ENCODE measurements at places on chromosomes 12 and 14.

DNA sequence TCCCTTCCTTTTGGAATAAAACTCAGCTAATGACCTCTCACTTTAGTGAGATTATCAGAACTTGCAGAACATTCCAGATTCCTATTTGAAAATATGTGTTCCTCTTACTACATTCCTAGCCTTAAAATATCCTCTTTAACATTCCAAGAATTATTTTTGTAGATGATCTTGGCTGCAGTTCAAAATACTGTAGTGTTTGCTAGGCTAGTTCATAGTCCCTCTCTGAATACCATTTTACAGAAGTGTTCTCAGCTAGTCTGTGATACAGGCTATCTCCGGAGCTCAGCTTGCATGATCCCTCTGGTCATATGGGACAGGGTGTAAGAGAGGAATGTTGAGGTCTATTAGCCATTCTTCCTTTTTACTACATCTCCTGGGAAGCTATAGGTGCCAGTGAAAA lies 17.6 kb upstream of the GPR33 start:
- DNase-seq: no peak

DNA sequence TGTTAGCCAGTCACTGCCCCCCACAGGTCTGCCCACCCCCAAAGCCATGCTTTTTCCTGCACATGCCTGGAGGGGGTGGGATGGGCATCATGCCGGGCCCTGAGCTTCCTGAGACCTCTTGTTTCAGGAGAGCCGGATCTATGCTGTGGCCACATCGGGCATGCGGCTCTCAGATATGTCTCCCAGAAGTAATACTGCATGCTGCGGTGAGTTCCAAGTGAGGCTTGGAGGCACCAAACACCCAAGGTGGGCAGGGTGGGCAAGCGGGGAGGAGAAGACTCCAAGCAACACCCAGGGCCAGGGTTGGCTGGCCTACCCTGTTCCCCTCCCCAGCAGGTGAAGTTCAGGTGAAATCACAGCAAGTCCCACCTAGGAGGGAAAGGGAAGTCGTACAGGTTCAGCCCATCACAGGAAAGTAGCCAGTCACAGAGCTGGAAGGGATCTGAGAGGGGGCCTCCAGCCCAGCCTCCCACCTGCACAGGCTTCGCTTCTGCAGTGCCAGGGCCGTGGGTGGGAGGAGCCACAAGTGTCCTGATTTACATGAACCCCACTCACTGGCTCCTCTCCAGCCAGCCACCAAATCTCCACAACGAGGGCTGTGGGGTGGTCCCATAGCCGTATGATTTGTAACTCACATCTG lies 30.9 kb downstream of the PIGH start:
- DNase-seq: no peak

DNA sequence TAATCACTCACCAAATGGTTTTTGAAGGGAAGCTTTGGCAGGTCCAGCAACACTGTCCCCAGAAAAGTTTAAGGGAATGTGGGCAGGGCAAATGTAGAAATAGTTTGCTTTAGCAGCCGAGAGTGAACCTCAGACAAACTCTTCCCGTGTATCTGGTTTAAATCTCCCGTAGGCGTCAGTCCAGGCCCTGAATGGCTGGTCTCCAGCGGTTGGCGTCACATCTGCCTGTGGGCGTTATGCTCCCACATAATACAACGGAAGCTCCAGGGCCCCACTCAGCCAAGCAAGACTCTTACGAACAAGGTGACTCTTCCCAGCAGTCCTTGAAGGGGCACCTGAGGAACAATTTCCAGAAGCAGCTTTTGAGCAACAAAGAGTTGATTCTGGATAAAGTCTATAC lies 942 bp downstream of the ZC2HC1C start:
- DNase-seq: no peak

DNA sequence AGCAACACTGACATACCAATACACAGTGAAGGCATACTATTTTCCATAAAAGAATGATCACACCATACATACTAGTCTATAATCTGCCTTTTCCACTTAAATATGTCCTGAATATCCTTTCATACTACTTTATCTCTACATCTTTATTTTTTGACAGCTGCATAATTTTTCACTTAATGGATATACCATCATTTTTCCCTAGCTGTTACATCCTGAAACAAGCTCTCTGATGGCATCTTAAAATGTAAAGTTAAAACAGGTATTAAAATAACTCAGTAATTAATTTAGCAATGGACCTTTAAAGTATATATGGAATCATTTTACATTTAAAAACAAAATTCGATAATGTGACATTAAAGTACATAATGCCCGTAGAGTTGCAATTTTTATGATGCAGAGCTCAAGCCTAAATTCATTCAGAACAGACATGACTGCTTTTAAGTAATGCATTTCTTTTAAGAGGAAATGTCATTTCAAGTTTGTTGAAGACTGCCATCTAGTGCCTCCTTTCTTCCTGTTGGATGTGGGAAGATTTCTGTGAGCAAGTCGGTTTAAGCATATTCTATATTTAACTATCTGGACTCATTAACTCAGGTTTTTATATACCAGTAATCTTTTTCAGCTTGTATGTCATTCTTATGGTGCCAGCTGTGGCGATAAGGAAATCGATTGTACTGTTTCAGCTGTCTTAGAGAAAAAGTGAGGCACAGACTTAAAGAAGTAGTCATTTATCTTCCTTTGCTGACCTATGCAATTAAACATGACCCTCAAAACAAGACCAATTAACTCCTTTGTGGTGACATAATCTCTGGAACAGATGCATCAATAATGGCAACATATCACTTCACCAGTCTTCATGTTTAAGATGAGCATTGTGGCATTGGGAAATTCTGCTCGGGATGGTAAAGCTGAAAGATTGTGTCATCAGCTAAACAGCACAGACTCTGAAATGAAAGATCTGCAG lies 20.3 kb downstream of the PRICKLE1 start:
- peak; percentile 56 for DNase-seq

DNA sequence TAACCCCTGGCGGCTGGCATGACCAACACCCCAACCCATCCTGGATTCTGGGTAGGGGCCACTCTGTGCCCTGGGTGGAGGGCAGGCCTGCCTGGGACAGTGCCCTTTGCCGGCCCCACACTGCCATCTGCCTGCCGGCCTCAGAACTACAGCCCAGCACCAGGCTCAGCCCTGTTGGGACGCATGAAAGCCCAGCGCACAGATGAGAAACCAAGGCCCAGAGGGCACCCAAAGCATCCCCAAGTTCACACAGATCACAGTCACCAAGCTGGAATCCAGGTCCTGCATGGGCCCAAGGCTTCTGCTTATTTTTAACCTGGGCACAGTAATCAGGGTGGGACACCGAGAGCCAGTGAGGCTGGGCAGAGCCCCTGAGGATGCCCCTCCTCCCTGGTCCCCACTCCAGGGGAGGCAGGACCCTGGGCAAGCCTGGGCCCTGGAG lies 26.2 kb downstream of the RFLNA start:
- DNase-seq: no peak

DNA sequence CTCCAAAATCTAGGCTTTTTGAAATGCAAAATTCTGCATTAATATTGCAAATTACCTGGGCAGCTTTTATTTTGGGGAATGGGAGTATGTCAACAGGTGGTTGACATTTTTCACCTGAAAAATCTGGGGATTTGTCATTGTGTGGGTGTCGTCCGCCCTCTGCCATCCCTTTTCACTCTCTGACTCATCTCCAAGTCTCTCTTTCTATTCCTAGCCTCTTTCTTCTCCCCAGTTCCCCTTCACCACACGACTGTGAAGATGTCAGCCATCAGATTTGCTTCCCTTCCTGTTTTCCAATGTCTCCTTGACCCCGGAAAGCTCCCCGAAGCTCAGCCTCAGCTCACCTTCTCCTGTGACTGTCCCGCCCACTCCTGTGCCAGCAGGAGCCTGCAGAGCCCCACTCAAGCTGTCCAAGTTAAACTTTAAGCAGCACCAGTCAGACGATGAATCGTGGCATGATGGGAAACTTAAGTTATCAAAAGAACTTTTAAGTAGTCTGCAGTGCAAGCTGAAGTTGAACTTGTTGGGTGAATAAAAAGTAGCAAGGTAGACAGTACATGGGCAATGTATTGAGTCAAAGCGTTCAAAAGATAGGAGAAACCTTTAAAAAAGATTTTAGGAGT lies 590.2 kb downstream of the VRK1 start:
- no peak for DNase-seq

DNA sequence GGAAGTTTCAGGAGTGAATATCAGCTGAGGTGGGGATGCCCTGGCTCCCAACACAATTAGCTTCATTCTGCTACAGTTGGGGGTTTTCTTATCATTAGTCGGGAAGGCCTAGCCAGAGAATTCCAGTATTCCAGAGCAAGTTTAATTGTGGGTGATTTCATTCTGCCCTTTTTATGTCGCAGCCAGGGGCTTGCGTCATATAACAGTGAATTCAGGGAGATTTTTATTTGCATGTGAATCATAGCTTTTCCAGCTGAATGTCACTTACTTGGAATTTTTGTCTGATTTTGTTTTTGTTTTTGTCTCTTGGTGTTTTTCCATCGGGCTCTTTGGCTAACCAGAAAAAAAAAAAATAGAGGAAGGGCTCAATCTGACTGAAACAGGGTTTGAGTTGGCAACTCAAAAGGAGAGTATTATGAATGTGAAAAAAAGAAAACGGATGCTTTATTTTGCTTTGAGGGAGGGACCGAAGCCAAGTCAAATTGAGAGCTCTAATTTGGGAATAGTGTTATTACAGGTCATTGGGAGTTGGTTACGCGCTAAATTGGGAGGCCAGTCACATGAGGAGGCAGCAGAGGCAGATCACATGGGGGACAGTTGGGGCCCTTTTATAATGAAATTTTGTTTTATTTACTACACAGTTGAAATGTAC lies 119.4 kb downstream of the SAMD4A start:
- no peak for DNase-seq

- no peak for DNase-seq
Measured at GRCh38 chr14:33959692-33960151, 8.8 kb upstream of the EGLN3 start.

GRCh38 chr12:41548926-41549325 lies 360.8 kb downstream of the PDZRN4 start:
- no peak for DNase-seq

DNA sequence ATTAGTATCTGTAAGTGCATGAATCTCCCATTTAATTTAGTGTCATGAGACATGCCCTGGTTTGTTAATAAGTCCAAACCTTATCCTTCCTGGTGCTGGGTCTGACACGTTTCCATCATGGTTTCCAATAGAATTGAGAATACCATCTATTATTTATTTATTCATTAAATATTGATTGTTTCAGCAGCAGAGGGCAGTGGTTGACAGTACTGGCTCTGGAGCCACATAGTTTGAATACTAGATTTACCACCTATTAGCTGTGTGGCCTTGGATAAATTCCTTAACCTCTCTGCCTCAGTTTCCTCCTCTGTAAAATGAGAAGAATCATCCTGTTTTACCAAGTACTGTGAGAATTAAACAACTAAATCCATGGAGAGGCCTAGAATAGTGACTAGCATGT lies 941 bp upstream of the STAB2 start:
- no peak for DNase-seq

DNA sequence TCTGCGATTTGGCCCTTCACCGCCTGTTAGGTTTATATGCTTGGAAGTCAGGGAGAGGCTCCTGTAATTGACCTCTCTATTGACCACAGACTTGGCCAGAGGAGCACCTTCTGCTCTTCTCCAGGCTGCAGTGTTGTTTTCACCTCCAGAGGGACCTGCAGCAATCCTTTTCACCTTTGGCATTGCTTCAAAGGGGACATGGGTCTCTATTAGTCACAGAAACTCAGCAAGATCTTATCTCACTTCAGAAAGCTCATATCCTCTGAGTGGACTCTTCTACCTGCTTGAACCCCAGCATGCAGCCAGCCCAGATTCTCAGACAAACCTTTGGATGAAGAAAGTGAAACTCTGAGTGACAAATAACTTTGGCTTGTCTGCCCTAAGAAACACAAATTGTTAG lies 339.3 kb downstream of the NRXN3 start:
- DNase-seq: no peak

DNA sequence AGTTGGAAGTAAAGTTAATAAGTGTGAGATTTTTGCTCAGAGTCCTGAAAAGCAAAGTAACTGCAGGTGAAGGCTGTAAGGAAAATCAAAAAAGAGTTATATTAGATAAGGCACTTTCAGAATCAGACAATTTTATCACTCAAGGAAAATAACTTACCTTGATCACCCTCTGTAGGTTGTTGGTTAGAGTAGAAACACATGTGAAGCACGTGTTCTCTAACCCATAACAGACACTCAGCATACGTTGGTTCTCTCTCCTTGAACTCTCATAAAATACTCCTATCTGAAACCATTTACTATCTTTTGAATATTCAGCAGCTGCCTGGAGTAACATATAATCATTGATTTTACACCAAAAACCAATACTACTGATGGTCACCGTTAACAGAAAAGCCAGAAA lies 335.5 kb downstream of the KCNH5 start:
- no peak for DNase-seq

- no peak for DNase-seq
Measured at GRCh38 chr12:50686976-50687375, 76.9 kb upstream of the ATF1 start.

- DNase-seq: no peak
Measured at GRCh38 chr12:95323212-95323611, 105.6 kb downstream of the VEZT start.

DNA sequence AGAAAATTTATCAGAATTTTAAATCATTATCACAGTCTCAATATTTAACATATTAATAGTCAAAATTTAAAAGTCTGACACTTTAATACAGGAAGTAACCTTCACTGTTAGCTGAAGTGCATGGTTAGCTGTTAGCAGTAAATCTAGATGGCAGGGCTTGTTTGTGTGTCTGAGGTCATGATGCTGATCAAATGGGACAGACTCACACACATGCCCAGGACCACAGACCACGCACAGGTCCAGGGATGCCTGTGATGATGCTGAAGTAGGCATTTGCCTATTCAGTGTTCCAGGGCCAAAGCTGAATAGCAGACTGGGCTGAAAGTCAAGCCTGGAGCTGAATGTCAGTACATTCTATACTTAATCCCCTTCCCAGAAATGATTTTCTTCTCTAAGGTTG lies 20.5 kb downstream of the FNTB start:
- DNase-seq: no peak

GRCh38 chr14:88695870-88696269 lies 96.9 kb downstream of the EML5 start:
- DNase-seq: no peak

DNA sequence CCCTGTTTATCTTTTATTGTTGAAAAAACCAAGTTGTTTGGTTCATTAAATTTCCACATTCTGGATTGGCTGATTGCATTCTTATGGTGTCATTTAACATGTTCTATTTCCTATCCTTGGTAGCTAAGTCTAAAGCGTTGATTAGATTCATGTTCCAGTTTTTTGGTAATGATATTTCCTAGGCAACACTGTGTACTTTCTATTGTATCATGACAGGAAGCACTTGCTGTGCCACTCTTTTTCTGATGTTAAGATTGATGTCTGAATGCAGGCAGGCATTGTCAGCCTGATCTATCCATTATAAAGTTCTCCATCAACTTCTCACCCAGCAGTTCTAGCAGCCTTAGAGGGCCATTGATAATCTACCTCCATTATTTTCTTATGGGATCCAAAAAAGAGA lies 91.1 kb upstream of the ARID2 start:
- peak; percentile 7 for DNase-seq

DNA sequence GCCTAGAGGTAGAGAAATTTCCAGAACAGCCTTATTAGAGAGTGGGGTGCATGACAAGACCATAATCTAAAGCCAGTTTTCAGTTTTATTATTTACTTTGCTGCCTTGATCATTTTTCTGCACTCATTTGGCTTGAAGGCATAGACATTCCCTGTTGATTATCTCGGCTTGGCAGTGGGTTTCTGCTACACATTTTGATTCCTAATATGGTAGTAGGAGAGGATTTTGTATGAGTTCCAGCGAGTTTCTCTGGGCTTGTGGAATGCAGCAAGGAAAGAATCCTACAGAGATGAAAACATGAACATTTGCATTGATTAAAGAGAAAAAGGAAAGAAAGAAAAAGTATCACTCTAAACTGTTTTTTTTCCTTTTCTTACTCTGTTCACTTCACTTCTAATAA lies 281.2 kb downstream of the PAWR start:
- DNase-seq: no peak
